Memory B cell (primary cell): ENCODE measurements at places on chromosomes 3 and 15.

DNA sequence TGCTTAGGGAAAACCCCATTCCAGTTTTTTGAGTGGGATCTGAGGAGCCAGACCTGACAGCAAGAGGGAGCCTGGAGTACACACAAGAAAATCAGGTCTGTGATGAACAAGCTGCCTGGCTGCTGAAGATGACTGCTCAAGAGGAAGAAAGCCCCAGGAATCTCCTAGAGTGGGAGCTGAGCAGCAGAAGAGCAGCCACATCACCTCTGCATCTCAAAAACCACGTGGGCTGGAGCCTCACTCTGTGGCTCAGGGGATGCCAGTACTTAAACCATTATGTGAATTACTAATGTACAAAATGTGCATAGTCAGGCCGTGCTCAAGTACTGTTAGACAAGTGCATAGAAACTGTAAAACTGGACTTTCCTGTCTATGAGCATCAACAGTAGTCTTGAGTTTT, 52.4 kb downstream of the SLC9A9 start:
- no peak overlapping the region for H3K4me3 ChIP-seq
- H3K36me3 ChIP-seq: peaks cover 19% of the 10 kb centered on the region
- no peaks in the 10 kb centered on the region for H3K4me1 ChIP-seq
- DNase-seq: no peak
- H3K27me3 ChIP-seq: no peaks in the 10 kb centered on the region

DNA sequence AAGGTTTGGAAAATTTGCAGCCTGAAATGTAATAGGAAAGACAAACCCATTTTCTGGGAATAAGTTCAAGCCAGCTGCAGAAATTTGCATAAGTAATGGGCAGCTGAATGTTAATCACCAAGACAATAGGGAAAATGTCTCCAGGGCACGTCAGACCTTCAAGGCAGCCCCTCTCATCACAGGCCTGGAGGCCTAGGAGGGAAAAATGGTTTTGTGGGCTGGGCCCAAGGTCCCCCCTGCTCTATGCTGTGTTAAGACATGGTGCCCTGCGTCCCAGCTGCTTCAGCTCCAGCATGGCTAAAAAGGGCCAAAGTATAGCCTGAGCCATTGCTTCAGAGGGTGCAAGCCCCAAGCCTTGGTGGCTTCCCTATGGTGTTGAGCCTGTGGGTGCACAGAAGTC, 164.7 kb upstream of the TSPAN3 start:
- peaks cover 25% of the 10 kb centered on the region for H3K36me3 ChIP-seq
- H3K4me1 ChIP-seq: peaks cover 12% of the 10 kb centered on the region
- H3K4me3 ChIP-seq: no peak overlapping the region
- no peak for DNase-seq
- no peak overlapping the region for H3K27ac ChIP-seq
- H3K27me3 ChIP-seq: no peaks in the 10 kb centered on the region

- H3K4me1 ChIP-seq: peaks cover 31% of the 10 kb centered on the region
- no peak for DNase-seq
- peaks cover 5% of the 10 kb centered on the region for H3K36me3 ChIP-seq
- H3K4me3 ChIP-seq: no peak overlapping the region
- no peaks in the 10 kb centered on the region for H3K27me3 ChIP-seq
Measured at GRCh38 chr3:23259515-23259914, 56.4 kb downstream of the UBE2E2 start.

DNA sequence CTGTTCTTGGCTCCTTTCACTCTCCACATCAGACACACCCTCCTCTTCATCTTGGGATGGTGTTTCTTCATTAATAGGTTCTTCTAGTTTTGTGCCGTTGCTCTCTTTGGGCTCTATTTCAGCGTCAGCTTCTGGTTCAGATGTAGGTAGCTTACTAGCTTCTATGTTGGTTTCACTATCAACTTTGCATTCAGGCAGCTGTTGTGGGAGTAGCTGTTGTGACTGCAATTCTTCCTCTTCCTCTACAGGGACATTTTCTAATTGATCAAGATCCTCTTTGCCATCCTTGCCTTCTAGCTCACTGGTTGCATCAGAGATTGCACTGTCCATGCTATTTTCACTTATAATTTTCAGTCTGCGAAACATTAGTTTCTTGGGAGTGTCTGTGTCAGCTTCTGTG, 80.1 kb downstream of the SETD2 start:
- DNase-seq: peak; percentile 7
- H3K4me1 ChIP-seq: peaks cover 14% of the 10 kb centered on the region
- H3K4me3 ChIP-seq: peak overlapping the region; percentile 79
- H3K27ac ChIP-seq: peak overlapping the region; percentile 96
- no peaks in the 10 kb centered on the region for H3K27me3 ChIP-seq

- H3K36me3 ChIP-seq: peaks cover 2% of the 10 kb centered on the region
- no peak for DNase-seq
- no peak overlapping the region for H3K27ac ChIP-seq
- H3K4me1 ChIP-seq: peaks cover 5% of the 10 kb centered on the region
- H3K4me3 ChIP-seq: no peak overlapping the region
Measured at GRCh38 chr3:64203216-64203615, 22.1 kb downstream of the PRICKLE2 start.

DNA sequence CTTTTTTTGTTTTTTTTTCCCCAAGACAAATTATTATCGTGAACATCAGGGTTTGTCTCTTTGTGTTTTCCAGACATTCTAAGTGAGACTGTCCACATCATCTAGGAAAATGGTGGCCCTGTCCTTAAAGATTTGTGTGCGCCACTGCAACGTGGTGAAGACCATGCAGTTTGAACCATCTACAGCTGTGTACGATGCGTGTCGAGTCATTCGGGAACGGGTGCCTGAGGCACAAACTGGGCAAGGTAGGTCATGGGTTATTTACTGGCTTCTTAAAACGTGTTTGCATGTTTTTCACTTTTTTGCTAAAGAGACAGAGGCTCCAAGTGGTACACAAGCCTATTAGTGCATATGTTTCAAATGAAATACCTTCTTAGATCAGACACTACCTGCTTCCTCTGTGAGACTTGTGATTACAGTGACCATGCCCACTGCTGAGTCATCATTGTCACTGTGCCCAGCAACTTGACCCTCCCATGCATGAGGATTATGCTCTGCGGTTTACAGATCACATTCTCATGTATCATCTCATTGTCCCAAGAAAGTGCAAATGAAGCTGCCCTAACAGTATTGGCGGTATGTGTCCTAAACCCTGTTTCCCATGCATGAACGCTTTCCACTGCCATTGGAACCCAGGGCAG, 395.2 kb upstream of the TPM1 start:
- H3K27me3 ChIP-seq: peaks cover 10% of the 10 kb centered on the region
- no peak for DNase-seq
- no peak overlapping the region for H3K27ac ChIP-seq
- H3K36me3 ChIP-seq: no peaks in the 10 kb centered on the region

- no peaks in the 10 kb centered on the region for H3K27me3 ChIP-seq
- no peak overlapping the region for H3K4me3 ChIP-seq
- H3K4me1 ChIP-seq: peaks cover 2% of the 10 kb centered on the region
- H3K36me3 ChIP-seq: no peaks in the 10 kb centered on the region
- no peak for DNase-seq
- no peak overlapping the region for H3K27ac ChIP-seq
Measured at GRCh38 chr15:89761009-89761831, 10.2 kb upstream of the MESP1 start.
